H9 (cell line): ENCODE measurements at places on chromosomes 4 and X.

GRCh38 chr4:8301851-8302730, 32.5 kb downstream of the HTRA3 start:
- no peak overlapping the region for H3K27ac ChIP-seq
- H3K4me3 ChIP-seq = no peak overlapping the region
- no peaks in the 10 kb centered on the region for H3K36me3 ChIP-seq
- no peaks in the 10 kb centered on the region for H3K4me1 ChIP-seq

DNA sequence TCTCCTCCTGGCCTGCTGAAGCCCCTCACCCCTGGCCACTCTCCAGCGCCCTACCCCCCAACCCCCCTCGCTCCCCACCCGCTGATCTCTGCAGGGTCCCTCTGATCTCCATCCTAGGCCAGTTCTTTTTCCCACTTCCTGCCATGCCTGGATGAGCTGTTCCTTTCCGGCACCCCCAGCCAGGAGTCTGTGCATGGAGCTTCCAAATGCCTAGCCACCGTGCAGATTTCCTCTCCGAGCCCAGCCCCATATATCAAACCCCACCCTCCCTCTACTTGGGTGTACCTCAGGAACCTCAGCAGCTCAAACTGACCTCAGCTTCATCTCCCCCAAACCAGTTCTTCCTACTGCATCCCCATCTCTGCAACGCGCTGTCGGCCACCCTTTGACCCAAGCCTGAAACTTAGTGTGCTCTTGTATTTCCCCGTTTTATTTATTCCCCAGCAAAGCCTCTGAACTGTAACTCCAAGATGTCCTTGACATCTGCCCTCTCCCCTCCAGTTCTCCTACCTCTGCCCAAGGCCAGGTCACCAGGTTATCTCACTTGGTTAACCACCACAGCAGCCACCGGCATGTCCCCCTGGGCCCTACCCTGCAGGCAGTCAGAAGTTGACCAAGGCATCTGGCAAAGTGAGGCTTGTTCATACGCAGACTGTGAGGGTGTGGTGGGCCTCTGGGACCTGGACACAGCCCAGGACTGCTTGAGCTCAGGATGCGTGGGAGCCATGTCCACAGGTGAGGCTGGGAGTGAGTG, 194.9 kb upstream of the PSAPL1 start:
- no peaks in the 10 kb centered on the region for H3K27me3 ChIP-seq
- peaks cover 7% of the 10 kb centered on the region; the same call in 1 of the 2 replicates for H3K36me3 ChIP-seq
- H3K4me1 ChIP-seq = no peaks in the 10 kb centered on the region; the same call in 1 of the 2 replicates
- H3K27ac ChIP-seq = no peak overlapping the region
- no peak overlapping the region for H3K4me3 ChIP-seq

DNA sequence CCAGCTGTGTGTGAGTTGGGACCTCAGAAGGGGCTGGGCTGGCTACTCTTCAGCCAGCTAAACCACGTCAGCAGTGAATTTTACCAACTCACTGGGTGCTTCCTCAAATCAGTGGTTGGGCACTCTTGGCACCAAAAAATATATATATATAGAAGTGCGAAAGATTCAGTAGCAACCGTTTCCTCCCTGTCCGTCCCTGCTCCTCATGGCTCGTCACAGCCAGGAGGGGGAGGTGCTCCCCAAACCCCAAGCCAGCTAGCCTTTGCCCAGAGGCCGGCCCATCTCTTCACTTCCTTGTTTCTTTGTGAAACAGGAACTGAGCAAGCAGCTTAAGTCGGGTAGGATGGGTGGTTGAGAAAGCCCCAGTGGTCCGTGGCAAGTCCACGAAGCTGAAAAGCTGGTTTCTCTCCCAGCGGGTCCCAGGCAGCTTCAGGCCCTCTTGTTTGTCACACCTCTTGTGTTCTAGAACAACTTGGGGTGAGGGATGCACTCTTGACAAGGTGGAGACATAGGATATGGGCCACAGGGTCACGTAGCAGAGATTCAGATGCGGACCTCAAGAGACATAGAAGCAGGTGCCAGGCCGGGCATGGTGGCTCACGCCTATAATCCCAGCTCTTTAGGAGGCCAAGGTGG, 6.8 kb upstream of the SASH3 start:
- DNase-seq = no peak
- no peak overlapping the region for H3K4me3 ChIP-seq
- no peaks in the 10 kb centered on the region; the same call in 1 of the 2 replicates for H3K36me3 ChIP-seq
- no peaks in the 10 kb centered on the region for H3K27me3 ChIP-seq
- peaks cover 4% of the 10 kb centered on the region; the same call in 1 of the 2 replicates for H3K4me1 ChIP-seq

DNA sequence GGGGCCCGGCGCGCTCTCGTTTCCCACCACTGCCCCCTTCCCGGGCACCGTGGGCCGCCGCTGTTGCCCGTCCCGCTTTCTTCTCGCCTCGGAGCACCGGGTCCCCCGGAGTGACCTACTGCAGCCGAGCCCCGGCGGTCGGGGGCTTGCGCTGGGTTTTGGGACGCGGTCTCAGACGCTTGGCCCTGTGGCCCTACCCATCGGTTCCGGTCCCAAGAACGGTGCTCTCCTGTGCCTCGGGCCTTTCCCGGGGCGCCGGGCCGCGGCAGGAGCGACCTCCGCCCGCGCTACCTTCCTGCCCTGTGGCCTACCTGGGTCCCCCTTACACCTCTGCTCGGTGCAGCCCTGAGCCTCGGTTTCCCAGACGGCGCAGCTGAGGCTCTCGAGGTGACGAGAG, 21.6 kb upstream of the HMX1 start:
- no peak overlapping the region for H3K27ac ChIP-seq
- peaks cover 69% of the 10 kb centered on the region for H3K27me3 ChIP-seq
- H3K4me1 ChIP-seq = peaks cover 5% of the 10 kb centered on the region; the same call in 1 of the 2 replicates
- peaks cover 3% of the 10 kb centered on the region; the same call in 1 of the 3 replicates for H3K36me3 ChIP-seq
- H3K4me3 ChIP-seq = peak overlapping the region; percentile 42

DNA sequence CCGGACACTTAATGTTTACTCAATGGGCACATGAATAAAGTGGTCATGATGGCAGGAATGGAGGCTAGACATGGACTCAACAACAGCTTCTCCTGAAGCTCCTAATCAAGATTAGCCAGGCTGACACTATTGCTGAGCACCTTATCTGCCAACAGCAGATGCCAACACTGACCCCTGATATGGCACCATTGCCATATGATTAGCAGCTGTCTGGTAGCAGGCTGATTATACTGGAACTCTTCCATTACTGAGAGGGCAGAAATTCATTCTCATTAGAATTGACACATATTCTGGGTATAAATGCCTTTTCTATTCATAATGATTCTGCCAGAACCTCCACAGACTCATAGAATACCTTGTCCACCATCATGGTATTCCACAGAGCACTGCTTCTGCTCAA, 18.4 kb upstream of the AFF1 start:
- H3K4me3 ChIP-seq = no peak overlapping the region
- no peak for DNase-seq
- no peaks in the 10 kb centered on the region; the same call in 2 of the 3 replicates for H3K36me3 ChIP-seq
- no peaks in the 10 kb centered on the region for H3K4me1 ChIP-seq
